ENCODE measurements at places on chromosomes 3 and 15.
A peak's percentile ranks its signal among the peaks of the same experiment; 100 is the strongest.

- no peak for DNase-seq
Measured at GRCh38 chr3:194308601-194309449, 42.3 kb downstream of the CPN2 start.

- no peak for DNase-seq
Measured at GRCh38 chr15:50783411-50783810, 17.9 kb upstream of the SPPL2A start.

DNA sequence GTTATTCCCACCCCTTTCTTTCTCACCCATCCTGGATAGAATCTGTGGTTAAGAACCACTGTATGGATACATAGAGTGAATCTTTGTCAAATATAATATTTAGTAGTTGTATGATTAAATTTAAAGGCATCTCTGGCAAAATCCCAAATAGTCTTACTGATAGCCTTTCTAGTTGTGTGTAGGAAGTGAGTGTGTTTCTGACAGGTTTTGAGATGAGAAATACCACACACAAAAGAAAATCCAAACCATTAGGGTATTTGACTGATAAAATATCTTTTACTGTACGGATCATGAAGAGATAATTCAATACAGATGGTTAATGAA is 44.7 kb upstream of the PLCL2 start:
- DNase-seq: no peak

DNA sequence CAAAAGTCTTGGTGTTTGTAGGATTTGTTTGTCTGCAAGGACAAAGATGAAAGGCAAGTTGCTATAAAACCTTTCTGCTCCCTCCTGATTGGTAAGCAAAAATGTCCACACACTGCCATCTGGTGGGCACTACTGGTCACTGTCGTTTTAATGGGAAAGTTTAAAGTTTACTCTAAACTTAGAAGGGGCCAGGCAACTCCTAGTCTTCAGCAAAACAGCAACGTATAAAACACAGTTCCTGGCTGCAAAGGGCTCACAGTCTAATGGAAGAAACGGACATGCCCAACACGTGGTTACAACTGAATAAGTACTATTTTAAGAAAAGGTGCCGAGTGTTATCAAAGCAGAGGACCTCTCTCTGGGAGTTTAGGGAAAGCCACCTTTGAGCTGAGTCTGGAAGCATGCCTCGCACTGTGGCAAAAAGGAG is 23.7 kb upstream of the TPRG1 start:
- peak; percentile 55 for DNase-seq

DNA sequence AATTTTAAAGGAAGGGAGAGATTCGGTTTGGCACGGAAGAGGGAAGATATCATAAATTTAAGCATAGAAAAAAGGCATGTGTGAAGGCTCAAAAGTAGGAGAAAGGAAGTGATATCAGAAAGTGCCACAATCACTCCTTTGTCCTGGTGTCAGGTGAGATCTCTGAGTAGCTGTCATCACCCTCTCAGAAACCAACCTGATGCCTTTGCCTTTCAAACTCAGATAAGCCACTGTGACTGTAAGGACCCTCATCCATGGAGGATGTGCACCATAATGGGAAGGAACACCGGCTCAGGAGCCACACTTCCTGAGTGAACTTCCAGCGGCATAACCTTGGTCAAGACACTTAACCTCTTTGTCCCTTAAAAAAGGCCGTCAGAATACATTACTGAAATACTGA is 318.7 kb upstream of the SEMA6D start:
- no peak for DNase-seq

DNA sequence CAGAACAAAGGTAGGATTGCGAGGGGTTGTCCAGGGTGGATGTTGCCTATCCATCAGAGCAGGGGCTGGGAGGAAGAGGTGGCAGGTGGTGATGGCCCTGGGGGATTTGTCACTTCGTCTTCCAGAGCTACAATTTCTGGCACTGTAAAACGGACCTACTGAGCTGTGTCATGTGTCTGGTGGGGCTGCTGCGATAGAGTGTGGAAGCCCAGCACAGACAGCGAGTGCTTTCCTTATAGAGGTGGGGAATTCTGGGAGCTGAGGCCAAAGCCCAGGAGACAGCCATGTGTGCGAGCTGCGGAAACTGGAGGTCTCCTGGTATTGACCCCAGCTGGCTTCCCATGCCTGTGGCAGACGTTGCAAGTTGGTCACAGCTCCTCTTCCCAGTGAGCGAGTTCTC is 61.2 kb upstream of the SEC22A start:
- no peak for DNase-seq

DNA sequence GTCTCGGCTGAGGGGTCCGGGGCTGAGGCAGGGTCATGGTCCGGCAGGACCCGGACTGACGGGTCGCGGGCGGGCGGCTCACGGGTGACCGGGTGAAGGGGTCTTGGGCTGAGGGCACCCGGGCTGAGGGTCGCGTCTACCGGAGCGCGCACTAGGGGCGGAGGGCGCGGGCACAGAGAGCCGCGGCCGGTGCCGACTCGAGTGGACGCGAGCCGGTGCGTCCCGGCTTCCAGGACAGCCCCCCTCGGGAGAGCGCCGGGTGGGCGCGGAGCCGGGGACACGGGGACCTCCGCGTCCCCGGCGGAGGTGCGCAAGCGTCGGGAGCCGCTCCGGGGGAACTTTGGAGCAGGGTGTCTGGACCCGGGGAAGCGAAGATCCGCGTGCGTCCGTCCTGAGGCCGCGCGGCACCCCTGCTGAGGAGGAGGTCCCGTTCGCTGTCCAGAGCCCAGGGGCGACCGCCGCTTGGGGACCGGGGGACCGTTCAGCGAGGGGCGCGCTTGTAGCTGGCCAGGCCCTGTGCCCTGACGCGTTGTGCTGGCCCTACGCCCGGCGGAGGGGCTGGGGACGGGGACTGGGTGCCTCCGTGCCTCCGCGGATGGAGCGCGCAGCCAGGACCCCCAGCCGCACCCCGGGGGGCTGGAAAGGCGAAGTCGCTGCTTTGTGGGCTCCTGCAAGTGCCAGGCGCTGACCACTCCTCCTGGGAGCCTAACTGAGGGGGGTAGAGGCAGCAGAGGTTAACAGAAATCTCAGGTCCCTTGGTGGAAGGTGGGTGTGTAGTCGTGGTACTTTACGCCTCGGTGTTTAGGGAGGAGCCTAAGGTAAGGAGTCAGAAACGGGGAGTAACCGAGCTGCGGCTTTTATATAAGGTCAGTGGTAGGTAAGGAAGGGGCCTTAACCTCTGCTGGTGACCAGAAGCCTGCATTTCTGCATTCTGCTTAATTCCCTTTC is at the start of gene PPARG:
PPARG (plus strand) TSS at position 889 of the 948 bp plus-strand sequence. CDS start 90,642 bp downstream, outside the sequence.
- no peak for DNase-seq

- DNase-seq: no peak
Measured at GRCh38 chr3:4688411-4688810, 195.3 kb downstream of the ITPR1 start.

GRCh38 chr3:197226179-197226578 is 72.2 kb downstream of the DLG1 start:
- no peak for DNase-seq

- no peak for DNase-seq
Measured at GRCh38 chr3:185311991-185312390, 50.9 kb upstream of the MAP3K13 start.

DNA sequence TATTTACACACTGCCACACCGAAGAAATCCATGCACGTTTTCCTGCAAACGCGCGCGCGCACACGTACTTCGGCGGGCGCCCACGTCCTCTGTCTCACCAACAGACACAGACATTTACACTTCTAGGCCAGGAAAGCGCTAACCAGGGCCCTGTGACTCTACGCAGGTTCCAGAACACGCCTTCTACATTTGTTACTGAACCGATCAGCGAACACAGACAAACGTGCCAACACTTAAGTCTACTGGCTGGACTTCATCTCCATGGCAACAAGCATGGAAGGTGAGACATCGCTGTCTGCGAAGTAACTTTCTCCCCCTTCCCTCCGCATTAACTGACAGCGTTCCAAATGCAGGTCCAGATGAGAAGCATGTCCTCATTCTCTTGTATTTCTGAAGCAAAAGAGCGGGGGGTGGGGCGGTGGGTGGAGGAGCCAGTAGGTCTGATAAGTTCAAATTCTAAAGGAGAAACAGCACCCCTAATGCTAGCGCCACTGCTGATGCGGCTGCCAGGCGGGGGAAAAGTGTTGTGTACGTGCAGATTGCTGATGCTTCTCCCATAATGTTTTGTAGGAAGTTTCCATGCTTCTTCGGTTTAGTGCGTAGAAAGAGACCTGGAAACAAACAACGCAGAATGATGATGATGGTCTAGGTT is at the start of gene CTXN2:
CTXN2 (plus strand) TSS at position 92 of the 652 bp plus-strand sequence. CDS start 9,636 bp downstream, outside the sequence.
- DNase-seq: no peak

DNA sequence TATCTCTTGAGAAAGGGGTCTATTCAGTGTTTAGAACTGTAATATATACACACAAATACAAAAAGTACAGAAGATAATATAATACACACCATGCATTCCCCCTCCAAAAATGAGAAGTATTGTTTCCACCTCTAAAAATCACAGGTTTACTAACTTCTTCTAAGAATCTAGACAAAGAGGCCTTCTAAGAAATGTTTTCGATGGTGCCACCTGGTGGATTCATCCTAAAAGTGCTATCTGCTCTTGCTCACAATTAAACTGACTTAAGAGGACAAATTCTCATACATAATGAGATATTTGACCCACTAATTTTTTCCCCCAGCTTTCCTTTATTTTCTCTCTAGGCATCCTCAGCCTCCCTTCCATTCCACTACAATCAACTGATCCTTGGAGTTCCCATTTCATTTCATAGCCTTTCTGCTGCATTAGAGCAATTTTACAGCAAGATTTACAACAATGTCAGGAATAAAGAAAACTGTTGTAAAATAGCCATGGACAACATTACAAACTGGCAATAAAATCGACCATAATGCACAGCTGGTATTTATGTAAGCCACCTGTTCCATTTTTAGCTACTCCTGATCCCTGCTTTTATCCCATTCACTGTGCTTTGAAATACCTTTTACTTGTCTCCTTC is 124.6 kb downstream of the ARRDC4 start:
- DNase-seq: no peak

DNA sequence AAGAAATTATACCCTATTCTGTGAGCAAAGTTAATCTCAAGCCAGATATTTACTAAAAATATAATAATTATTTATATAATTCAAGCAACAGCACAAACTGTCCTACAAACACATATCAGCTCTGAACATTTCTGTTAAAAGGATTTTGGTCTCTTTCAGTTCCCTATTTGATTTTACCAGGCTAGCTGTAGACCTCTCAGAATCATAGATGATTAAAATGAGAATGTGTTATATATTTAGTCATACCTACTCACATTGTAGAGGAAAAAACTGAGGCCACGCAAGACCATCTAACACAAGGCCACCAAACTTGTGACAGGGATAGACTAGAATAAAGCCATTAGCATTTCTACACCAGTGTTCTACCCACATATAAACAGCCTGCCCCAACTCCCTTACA is 28.5 kb downstream of the ACKR4 start:
- no peak for DNase-seq

GRCh38 chr15:80462836-80463512 is 58.8 kb downstream of the ARNT2 start:
- no peak for DNase-seq

DNA sequence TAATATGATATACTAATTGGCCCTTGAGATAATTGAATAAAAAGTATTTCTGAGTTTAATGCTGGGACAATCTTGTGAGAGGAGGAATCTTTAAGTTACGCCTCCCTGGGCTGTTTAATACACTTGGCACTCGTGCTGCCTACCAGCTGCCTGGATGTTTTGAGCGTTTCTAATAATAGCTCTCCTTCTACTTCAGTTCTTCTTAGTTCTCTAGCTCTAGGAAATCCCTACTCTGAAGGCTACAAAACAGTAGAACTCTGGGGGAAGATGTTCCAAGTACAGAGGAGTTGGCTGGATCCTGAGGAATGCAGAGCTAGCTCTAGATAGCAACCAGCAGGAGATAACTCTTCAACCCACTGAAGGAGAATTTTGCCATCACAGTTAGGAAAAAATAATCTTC is 3.5 kb downstream of the NAALADL2 start:
- no peak for DNase-seq

GRCh38 chr3:27454914-27455313 is 29.3 kb downstream of the SLC4A7 start:
- no peak for DNase-seq

GRCh38 chr3:157092230-157092629 is 67.7 kb downstream of the CCNL1 start:
- DNase-seq: no peak

DNA sequence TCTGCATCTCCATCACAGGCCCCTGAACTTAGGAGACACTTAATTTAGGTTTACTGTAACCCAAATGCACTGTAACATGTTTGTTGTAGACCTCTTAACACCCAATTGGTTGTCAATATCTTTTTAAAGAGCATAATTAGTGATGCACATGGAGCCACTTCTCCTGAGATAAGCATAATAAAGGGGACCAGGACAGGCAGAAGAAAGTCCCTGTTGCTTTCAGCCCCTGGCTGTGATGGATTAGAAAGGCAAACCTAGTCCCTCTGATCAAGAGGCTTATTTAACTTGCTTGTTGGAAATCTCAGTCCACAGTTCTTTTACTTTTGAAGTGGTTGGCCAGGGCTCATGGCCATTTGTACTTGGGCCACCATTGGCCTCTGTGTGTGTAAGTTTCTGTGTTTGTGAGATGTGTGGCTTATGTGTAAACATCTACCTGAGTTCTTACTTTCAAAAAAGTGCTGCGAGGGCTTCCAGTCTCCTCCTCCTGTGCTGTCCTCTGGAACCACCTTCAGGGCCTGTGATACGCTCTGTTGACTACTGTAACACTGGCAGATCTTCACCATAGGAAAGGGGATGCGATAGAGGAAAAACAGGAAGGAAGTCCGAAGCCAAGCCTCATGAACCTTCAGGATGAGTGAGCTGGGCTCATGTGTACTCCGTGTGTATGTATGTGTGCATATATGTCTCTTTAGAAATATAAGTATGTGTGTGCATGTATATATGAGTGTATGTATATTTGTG is 136.2 kb downstream of the EPHB1 start:
- DNase-seq: no peak

GRCh38 chr15:91603384-91604080 is 250.0 kb upstream of the SLCO3A1 start:
- DNase-seq: no peak

DNA sequence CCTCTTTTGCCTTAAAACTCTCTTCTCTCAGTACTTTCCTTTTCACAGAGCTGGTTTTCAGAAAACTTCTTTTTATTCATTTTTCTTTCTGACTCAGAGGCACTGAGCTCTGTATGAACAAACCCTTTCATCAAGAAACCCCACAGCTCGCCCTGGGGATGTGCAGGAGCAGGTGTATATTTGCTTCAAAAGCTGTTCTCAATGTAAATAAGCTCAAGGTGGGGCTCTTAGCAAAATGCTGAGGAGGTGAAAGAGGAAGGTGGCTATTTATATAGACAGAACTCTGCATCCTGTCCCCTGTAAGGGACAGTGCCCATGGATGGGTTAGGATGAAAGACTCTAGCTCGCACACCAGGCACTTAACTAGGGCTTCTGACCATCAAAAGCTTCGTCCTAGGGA is 302.0 kb downstream of the WDR72 start:
- no peak for DNase-seq

DNA sequence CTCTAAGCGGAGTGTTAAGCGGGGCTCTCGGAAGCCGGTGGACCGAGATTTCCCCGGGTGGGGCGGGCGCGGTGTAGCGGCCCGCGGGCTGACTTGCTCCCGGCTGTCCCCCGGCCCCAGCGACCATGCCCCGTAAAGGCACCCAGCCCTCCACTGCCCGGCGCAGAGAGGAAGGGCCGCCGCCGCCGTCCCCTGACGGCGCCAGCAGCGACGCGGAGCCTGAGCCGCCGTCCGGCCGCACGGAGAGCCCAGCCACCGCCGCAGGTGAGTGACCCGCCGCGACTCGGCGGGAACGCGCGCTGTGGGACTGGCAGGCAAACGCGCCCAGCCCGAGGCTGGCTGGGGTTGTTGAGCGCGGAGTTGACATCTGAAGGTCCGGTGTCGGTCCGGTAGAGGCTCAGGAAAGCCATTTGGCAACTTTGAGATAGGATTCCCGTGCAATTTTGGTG is 1.3 kb downstream of the SMC4 start:
- no peak for DNase-seq
